ENCODE measurements at places on chromosomes 4 and X.

- no peak for DNase-seq
These were observed 77.1 kb upstream of the IGFBP7 start for GRCh38 chr4:57187246-57187645.

DNA sequence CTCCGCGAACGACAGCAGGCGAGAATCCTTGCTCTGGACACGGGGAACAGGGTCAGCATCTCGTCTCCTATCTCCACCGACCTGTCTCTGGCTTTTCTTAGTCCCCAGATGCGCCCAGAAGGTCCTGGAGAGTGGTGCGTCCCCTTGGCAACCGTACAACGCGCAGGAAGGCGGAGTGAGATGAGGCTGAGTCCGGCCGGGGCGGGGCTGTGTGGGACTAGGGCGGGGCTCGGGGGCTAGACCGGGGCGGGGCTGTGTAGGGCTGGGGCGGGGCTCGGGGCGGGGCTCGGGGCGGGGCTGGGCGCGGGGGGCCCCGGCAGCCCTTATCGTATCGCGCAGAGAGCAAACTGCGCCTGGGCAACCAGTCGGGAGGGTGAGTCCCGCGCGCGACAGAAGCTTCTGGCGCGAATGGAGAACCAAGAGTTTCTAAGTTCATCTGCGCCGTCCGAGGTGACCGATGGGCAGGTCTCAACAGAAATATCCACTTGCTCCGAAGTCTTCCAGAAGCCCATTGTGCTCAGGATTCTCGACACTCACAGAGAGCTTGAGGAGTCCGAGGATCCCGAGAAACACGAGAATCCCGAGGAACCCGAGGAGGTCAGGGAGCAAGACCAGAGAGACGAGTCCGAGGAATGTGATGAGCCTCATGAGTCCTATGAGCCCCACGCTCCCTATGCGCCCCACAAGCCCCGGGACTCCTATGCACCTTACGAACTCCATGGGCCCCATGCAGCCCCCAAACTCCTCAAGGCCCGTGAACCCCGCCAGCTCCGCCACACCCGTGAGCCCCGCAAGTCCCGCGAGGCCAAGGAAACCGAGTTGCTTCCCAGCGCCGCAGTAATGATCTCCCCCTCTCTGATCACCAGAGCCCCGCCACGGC lies 24.9 kb downstream of the ARL9 start:
- peak; percentile 52 for DNase-seq

- DNase-seq: no peak
These were observed 293.8 kb upstream of the ARSJ start for GRCh38 chr4:114273238-114273637.

GRCh38 chr4:105414316-105414715 lies 59.5 kb downstream of the PPA2 start:
- DNase-seq: no peak

- DNase-seq: no peak
These were observed 24.3 kb downstream of the HS3ST1 start for GRCh38 chr4:11404431-11404830.

DNA sequence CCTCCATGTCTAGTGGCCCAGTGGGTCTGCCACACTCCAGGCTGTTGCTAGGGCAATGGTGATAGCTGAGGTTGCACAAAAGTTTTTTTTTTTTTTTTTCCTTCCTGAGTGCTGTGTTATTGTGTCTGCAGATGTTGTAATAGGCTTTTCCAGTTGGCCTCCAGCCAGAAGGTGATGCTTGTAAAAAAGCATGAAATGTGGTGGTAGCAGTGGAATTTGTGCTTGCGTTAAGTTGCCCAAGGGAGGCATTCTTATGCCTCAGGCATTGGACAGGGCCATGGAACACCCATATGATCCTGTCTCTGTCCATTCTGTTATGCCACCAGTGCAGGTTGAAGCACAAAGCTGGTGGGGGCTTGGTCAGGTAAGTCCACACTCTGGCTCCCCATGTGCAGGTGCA lies 660.5 kb upstream of the SPANXN1 start:
- no peak for DNase-seq

- no peak for DNase-seq
These were observed 10.3 kb downstream of the SRPX2 start for GRCh38 chrX:100654261-100654660.

GRCh38 chr4:123495530-123495929 lies 98.9 kb downstream of the SPRY1 start:
- DNase-seq: no peak

GRCh38 chr4:170052919-170053318 lies 26.7 kb upstream of the MFAP3L start:
- DNase-seq: no peak

- no peak for DNase-seq
These were observed 25.1 kb downstream of the XIAP start for GRCh38 chrX:123884809-123885408.

GRCh38 chr4:168978001-168978700 lies 31.9 kb downstream of the CBR4 start:
- no peak for DNase-seq

DNA sequence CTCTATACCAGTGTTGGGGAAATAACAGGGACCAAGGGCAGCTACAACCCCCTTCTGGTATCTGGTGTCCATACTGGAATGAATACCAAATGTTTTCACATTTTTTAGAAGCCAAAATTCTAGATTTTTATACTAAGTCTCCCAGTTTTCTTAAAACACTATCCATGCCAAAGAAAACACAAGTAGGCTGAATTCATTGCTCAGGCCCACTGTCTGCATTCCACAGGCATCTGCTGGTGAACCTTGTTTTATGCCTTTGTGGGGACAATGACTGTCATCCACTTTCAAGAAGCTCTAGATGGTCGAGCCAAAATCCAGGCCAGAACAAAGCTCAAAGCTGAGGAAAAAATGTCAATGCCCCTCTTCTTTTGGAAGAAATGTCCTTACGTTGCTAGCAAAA lies 213.4 kb upstream of the RASGEF1B start:
- no peak for DNase-seq

DNA sequence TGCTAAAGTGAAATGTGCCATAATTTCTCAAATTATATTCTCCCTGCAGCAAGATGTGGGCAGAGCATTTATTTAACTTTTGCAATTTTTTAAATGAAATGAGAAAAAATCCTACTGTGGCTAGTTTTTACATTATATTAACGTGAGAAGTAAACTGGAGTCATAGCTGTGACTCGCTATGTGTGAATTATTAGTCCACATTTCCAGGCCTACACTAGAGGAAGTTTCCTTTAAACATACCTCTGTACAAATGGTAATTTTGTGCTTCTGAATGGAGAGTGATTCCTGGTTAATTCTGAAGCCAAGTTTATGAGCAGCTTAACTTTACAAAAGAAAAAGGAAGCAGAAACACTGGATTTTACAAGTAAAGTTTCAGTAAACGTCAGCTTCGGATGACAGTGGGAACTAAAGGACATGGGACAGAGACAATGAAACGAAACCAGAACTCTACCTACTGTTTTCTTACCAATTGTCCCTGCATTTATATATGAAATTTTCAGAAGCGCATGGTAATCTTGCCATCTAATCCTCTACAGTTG lies 72.4 kb downstream of the FBXO8 start:
- DNase-seq: no peak

- no peak for DNase-seq
These were observed 711 bp downstream of the PNMA6E start for GRCh38 chrX:153400146-153401132.

GRCh38 chr4:74197080-74197479 lies 39.2 kb downstream of the MTHFD2L start:
- DNase-seq: no peak

- DNase-seq: no peak
These were observed 63.7 kb downstream of the TMEM164 start for GRCh38 chrX:110066488-110067225.

- no peak for DNase-seq
These were observed 113.3 kb downstream of the PARM1 start for GRCh38 chr4:75046226-75046625.

- no peak for DNase-seq
These were observed 1.6 kb downstream of the CLOCK start for GRCh38 chr4:55545151-55545550.

DNA sequence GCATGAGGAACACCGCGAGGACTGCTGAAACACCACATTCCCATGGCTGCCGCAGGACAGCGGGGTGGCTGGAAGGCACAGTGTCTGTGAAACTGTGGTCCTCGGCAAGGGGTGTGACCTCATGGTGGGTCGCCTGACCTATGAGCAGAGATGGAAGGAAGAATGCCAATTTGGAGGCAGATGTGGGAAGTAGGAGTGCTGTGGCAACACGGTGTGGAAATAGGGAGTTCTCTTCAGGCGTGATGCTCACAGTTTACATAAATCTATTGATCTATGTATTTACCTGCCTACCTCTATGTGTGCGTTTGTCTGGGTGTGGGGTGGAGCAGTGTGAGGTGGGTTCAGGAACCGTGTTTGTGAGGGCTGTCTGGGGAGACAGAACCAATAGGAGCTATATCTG lies 62.3 kb upstream of the LSM6 start:
- no peak for DNase-seq

DNA sequence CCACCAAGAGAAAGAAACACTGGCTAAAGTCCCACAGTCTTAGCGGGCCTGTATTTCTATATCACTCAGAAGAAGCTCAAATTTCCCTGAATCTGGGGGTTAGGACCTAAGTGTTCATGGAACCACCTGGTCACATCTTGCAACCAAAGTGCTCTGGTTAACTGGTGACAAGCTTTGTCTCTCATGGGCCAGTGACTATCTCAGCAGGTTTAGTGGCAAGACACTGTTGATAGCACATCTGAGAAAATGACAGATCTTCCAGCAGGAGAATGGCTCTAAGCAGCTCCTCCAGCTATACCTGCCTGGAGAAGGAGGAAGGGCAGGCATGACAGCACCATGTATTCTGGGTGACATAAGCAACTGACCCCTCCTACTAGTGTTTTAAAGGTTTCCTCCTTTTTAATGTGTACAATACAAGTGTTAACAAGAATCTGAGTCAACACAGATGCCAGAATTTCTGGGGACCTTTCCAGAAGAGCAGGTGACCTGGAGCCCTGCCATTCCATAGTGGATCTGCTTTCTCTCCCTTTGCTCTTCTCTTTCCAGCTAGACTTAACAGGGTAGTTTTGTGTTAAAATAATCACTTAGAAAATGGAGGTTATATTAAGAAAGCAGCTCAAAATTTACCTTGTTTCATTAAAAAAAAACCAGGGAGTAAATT lies 17.3 kb upstream of the QRFPR start:
- DNase-seq: no peak

DNA sequence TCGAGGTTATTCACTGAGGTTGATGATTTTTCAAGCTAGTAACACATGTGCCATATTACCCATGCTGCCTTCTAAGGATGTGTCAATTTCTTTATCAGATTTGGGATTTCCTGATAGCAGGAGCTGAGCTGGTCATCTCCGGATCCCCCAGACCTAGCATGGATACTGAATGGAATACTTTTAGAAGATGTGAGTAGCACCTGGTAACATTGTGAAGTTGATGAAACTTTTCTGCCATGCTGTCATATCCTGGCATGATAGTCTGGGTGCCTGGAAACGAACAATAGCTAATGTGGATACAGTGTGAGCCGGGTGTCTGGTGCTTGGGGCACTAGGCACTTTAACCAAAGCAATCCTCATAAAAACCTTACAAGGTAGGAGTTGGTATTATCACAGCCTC lies 11.0 kb upstream of the CYTL1 start:
- DNase-seq: no peak

Measured in stimulated activated CD8-positive, alpha-beta memory T cell treated with anti-CD3 and anti-CD28 coated beads, Interleukin-4, amount 100 ng/mL, for 4 hours (primary cell).